Type B pancreatic cell (in vitro differentiated cells): ENCODE measurements at places on chromosomes 16 and 17. TPM values are rescaled to one million over a fixed set of nuclear protein-coding genes. Genes with fewer than 3 reads are reported as not detected.

TBC1D3G gene
- not detected in 2 replicates for total RNA-seq

DNA sequence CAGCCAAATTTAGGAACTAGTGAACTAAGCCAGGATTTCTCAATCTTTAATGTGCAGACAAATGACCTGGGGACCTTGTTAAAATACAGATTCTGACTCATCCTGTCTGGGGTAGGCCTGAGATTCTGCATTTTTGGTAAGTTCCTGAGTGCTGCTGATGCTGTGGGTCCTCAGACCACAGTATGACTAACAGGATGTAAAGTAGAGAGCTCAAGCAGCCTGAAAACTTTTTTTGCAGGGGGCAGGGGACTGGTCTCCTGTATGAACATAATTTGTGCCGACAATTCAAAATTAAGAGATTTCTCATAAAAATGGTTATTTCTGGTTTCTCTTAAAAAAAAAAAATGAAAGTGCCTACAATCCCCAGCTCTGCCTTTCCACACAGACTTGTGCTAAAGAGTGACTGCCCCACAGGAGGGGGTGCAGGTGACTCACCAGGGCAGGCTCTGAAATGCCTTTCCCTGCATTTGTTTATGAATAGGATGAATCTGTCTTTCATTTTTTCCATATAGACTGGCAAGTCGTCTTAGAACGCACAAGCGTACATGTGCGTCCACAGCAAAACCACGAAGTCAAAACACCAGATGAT is 271.5 kb downstream of the PHKB start:
- DNase-seq = no peak

UNC45B gene
- total RNA-seq = 0.56 TPM in 1 of 2 replicates, not detected in the other

- no peak for DNase-seq
These were observed 18.7 kb upstream of the ADGRG1 start for GRCh38 chr16:57609541-57610401.

CDH1 gene
- 190 and 544 TPM in 2 replicates for total RNA-seq

- no peak for DNase-seq
These were observed 32.0 kb upstream of the ABCC12 start for GRCh38 chr16:48187779-48188178.

GRCh38 chr16:87129771-87130170 is 187.4 kb downstream of the C16orf95 start:
- DNase-seq = no peak

DNA sequence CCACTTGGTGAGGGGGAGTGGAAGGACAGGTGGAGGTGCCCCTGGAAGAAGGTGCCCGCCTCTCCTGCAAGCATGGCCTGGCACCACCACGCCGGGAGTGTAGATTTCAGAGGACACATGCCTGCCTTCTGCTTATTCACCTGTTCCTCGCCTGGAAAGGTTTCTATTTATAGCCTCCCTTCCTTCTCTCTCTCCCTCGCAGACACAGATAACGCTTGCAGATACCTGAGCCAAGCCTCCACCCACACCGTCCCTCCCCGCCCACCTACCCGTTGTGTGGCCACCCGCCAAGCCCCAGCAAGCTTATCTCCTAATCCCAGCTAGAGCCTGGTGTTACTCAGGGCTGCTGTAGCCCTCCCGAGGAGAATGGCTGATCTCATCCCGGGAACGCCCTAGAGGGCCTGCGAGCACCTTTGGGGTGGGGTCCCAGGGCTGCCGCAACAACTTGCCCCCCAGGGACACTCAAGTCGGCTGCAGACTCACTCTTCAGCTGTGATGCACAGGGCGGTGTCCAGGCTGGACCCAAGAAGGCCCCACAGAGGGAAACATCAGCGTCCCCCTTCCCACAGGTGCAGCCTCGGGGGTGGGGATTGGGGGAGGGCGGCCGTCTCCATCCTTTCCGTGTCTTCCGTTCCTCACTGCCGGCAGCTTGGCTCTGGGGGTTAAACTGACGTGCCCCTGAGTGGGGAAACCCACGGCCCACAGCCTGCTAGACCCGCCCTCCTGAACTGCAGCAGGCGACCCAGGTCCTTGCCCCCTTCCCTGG is 1.9 kb upstream of the SNAI3 start:
- no peak for DNase-seq
